ENCODE measurements at places on chromosomes 7 and 10.

DNA sequence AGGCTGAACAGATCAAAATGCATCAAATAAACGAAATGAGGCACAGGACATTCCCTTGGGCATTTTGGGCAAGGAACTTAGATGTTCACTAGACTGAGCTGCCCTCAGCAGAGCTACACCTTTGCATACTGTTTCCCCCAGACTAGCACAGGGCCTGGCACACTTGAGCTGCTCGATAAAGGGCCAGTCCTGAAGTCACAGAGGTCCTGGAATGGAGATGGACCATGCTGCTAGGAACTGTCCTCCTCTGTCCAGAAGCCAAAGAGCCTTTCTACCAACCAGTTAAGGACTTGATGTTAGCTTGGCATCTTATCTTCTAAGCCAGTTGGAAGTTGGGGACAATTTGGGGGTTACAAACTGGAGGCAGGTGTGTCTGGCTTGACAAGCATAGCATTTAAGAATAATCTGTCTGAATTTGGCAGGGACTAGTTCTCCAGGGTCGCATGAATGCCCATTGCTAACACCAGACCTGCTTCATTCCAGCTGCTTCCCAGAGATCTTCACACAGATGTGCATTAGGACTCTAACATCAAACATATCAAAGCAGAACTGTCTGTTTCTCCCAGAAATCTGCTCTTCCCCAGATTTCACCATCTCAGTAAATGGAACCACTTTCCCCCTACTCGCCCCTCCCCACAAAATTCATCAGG, 152.2 kb upstream of the PDE1C start:
- no peak for DNase-seq

DNA sequence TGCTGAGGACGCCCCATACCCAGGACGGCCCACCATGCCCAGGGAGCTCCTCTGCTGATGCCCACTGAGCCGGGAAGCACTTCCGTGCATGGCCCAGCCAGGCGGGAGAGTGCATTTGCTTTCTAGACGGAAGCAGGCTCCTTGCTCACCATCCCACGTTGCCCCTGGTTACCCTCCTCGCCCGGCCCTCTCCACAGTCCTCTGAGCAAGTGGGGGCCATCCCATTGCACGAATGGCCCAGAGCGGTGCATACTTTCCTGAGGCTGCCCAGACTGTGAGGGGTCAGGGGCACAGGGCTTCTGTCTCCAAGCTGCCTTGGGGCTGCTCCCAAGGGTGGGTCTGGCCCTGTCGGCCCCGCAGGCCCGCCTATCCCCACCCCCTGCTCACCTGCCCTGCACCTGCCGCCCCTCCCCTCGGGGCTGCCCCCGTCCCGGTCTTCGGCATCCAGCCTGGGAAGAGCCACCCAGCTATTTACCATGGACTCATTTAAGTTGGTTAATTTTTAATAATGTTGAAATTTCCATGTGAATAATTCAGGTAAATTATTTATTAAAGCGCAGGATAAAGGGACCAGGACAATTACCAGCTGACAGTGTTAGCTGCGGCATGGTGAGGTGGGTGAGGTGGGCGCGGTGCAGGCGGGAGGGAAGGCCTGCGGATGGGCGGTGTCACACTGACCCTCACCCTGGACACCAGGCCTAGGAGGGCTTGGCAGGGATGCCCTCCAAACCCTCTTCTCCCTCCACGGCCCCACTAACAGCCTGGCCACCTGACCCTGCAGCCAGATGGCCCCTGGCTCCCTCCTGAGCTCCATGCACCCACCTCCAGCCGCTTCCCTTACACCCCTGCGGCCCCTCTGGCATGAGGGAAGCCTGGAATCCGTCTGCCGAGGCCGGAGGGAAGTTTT, 104.4 kb downstream of the MICALL2 start:
- DNase-seq, result no peak

- DNase-seq, result no peak
Observed at GRCh38 chr7:716222-716621, 10.3 kb upstream of the DNAAF5 start.

DNA sequence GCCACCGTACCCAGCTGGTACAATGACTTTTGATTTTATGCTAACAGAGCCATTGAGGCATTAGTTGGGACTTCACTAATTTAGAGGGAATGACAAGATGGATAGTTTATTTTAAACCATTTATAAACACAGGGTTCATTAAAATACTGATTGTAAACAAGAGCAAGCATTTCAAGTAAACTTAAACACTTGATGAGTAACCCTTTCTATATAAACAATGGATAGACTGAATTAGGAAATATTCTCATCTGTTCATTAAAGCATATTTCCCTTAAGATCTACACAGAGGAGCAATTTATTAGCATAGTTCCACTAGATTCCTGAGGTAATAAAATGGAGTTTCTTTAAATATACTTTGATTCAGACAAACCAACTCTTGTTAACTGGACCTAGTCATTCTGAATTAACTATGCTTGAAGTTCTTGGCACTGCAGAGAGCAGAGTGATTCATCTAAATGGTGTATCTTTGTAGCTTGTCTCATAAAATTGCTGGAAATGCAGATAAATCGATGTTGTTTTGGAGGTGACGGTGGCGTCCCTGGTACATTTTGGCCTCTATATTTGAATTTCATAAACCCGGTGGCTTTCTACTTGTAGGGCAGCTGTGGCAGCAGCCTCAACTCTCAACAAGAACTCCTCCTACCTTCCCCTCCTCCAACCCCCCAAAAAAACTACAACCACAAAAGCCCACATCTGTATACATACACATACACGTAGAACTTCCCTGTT, 15.4 kb upstream of the VDAC2 start:
- no peak for DNase-seq

GRCh38 chr10:85594239-85594638, 772.4 kb downstream of the GRID1 start:
- DNase-seq, result no peak

DNA sequence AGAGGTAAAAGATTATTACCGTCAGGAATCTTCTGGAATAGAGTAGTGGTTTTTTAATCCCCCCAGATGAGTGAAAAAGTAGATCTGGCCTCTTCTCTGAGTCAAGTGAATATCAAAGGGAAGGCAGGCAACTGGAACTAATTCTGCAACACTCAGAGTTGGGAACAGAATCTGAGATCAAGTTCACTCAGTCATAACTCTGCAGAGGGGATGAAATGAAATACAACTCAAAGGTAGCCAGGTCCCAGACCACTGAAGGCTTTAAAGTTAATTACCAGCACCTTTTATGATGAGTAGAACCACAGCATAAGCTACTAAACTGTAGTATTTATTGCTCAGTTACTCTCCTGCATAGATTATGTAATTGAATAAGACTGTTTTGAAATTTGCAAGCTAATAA, 455.6 kb upstream of the AKR1E2 start:
- DNase-seq, result no peak

DNA sequence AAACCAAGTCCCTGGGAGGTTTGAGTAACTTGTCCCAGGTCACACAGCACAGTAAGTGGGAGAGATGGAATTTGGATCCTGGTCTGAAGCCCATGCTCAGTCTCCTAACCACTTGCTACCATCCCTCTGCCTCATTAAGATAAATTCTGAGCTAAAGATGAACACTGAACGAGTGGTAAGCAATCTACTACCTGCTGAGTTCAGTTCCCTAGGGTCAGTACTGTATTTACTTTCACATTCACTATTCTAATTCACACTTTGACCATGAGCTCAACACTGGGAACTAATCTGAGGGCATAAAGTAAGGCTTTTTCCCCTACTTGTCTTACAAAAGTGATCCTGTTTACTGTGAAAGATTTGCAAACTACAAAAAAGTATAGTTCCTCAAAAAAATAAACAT, 2.4 kb downstream of the UROS start:
- no peak for DNase-seq

DNA sequence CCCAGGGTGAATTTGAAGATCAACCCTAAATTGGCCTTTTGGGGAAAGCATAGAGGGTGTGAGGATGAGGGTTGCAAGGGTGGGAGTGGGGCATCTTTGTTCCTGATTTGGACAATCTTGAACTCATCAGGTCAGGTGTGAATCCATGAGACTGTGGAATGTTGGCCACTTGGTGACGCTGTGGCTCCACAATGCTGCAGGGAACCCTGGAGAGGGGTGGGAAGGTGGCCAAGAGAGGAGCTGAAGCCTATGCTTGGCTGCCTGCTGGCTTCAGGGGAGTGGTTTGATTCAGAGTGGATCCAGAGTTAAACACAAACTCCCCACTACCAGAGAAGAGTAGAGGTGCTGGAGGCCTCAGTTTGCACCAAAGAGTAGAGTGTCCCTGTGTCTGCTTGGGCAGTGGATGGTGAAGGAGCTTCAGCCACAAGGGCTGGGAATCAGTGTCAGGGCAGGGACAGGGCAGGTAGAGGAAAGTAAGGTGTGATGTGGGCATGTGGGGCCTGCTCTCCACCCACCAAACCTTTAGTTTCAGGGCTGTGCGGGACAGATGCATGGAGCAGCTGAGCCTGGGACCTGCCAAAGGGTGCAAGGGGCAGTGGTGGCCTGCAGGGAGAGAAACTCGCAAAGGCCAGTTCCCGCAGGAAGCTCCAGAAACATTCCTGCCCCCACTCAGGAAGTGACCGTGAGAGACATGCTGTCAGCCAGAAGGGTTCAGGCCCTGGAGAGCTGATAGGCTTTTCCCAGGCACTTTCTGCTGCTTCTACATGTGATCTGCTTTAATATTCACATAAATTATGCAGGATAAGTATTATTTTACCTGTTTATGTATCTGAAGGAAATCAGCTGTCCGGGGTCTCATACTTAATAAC, 81.0 kb upstream of the PRSS58 start:
- no peak for DNase-seq

Measured in stimulated activated CD8-positive, alpha-beta memory T cell treated with anti-CD3 and anti-CD28 coated beads, Interleukin-7, amount 100 ng/mL, for 1 hour (primary cell).